Endothelial cell (in vitro differentiated cells): ENCODE measurements at places on chromosomes 13 and 19. TPM values are rescaled to one million over a fixed set of nuclear protein-coding genes. Genes with fewer than 3 reads are reported as not detected.

Gene LRRC4B
- 3.0 TPM for total RNA-seq

Gene FFAR3
- not detected for total RNA-seq

Gene CYP2A7
- not detected for total RNA-seq

Gene OR10H5
- not detected for total RNA-seq

Gene PKN1
- total RNA-seq, result 207 TPM

Gene CALR3
- not detected for total RNA-seq

Gene CD37
- total RNA-seq, result not detected

Gene CACNG6
- 0.21 TPM for total RNA-seq

Gene CEACAM20
- not detected for total RNA-seq

Gene PRR19
- total RNA-seq, result 1.1 TPM

Gene CEACAM16
- total RNA-seq, result not detected
